ENCODE measurements at places on chromosomes 3 and 15.

- peak; percentile 24 for DNase-seq
Measured at GRCh38 chr15:75640483-75641178, 607 bp upstream of the IMP3 start.

DNA sequence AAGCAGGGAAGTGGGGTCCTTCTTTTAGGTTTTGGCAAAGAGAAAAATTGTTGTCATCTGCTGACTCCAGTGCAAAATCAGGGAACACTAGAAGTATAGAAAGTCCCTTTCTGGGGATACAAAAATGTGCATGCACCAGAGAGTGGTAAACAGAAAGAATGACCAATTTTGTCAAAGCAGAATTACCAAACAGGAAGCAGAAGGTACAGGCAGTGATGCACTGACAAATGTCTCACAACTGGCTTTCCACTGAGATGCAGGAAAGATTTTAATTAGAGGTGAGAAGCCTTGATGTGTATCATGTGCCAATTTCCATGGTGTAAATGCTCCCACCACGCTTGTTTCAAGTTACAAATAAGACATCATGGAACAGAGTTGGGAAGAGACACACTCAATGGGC is 66.0 kb downstream of the TRIM69 start:
- DNase-seq, result no peak

DNA sequence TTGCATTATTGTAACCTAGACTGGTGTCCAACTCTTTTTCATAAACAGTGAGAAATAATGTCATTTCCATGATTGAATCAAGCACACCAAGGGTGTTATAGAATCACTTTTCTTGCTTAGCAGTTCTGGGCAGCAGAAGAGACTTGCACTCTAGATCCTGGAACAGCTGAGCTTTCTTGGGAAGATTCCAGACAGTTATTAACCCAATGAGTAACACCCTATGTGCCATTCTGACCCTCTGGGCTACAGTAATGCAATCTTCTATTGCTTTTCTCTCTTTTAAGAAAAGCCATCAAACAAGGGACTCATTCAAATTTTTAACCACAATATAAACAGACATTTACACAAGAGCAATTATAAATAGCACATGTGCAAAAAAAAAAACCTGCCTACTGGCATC is 39.3 kb upstream of the USP3 start:
- no peak for DNase-seq

GRCh38 chr3:57980416-57980815 is 27.8 kb upstream of the FLNB start:
- no peak for DNase-seq

DNA sequence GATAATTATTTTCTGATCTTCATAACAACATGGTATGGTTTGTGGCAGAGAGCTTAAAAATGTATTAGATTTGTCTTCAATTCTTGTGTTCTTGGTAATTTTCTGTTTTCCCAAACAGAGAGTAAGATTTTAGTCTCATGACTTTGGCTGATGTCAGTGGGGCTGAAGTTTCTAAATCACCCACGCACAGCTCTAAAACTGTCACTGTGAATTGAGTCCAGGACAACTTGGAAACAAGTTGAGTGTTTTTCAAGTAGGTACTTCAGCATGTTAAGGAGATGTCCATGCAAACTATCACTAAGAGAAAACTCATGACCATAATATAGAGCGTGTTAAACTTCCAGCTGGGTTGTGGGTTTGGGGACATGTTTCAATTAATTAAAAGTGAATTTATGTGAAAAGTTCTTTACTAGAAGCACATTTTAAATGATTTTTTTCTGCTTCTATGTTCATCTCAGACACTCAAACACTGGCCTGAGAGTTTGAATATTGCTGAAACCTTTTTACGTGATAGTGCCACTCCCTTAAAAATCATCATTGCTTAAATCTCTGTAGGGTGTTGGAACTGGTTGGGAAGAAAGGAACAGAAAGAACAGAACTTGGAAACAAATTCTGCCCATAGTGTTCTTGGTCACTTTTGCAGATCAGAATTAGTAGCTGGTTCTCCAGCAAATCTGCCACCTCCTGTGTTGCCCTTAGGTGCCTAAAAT is 89.8 kb downstream of the KLHL25 start:
- DNase-seq, result no peak

DNA sequence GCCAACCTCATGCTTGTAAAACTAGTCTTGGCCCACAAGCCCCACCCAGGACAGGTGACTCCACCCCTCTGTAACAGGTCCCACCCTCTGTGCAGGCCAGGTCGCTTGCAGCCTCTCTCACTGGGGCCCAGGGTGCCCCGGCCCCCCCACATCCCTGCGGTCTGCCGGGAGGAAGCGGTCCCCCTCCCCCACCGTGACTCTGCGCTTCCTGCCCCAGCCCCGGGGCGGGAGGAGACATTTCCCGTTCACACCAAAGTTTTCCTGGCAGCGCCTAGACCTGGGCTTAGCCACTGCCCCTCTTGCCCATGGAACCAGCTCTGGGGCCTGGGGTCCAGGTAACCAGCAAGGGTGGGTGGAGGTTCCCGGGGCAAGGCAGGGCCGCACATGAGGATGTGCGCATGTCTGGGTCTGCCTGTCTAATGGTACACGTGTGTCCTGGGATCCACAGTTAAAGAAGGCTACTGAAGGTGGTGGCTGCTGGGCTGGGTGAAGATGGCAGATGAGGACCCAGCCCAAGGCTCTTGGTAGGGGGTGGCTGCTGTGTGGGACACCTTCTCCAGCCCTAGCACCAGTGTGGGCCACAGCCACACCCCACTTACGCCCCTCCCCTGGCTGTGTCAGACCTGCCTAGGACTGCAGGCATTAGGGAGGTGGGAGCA is 8.4 kb downstream of the NBEAL2 start:
- DNase-seq, result peak; percentile 59

DNA sequence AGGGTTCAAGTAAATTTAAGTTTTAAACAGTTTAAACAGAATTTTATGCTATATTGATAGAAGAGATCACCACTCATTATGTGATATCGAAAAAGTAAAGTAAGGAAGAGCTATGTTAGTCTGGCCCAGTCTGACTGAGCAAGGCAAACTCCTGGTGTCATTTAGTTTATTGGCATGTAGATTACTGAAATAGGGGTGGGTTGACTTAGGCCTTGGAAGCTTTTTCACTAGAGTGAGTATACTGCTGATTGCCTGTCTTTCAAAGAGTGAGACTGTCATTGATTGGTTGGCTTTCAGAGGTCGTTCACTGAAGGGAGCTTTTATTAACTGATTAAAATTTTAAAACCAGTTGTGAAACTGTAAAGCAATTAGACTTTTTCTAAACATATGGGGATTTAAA is 294.5 kb downstream of the NAALADL2 start:
- DNase-seq, result no peak

- no peak for DNase-seq
Measured at GRCh38 chr3:72412340-72412956, 435.8 kb downstream of the SHQ1 start.

DNA sequence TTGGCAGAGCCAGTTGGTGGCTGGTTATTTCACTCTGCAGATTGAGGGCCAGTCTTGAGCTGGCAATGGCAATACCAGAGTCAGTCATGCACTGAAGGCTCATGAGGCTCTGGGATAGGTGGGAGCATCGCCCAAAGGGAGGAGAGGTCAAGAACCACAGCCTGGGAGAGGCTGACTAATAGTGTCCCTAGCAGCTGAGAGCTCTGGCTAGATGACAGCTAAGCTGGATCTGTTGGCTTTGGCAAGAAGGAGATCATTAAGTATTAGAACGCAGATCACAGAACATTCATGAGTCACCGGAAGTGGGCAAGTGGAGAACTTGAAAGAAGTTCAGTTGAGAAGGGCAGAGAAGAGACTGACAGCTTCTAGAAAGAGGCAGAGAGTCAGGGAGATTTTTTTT is 521.1 kb downstream of the NR2F2 start:
- DNase-seq, result no peak

DNA sequence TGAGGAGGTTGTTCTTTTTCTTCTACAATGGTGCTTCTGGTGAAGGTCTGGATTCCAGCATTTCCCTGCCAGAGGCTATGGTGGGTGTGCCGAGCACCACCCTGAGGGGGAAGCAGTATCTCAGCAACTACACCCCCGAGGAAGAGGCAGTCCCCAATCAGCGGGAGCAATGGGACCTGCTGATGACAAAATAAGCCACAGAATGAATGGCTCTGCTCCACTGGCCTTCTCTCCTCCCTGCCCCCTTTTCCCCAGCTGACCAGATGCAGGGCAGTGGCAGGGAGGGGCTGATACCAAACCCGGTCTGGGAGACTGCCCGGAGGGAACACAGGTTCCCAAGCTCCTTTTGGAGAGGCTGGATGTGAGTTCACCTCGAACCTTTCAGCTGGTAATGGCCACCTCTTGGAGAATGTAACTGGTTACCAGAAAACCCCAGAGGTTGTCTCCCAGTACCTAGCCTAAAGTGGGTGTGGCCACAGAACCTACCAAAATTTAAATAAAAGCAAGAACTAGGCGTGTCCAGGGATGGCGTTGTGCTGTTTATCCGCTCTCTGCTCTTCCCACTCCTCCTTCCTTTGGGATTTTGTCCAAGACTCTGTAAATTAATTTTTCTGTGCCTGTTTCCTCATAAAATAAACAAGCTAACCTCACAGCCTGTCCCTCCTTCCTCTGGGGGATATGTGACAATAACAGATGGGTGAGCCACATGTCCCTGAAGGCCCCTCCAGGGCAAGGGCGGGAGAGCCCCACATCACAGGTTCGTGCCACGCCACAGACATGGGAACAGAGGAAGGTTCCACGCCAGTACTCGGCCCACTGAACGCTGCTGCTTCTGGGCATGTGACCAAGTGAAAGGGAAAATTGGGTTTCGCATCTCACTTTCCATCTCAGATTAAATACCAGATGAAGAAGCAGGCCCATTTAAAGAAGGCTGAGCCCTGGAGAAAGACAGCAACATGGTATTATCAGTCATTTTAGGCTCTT is 35.1 kb upstream of the SPTBN5 start:
- DNase-seq, result no peak

DNA sequence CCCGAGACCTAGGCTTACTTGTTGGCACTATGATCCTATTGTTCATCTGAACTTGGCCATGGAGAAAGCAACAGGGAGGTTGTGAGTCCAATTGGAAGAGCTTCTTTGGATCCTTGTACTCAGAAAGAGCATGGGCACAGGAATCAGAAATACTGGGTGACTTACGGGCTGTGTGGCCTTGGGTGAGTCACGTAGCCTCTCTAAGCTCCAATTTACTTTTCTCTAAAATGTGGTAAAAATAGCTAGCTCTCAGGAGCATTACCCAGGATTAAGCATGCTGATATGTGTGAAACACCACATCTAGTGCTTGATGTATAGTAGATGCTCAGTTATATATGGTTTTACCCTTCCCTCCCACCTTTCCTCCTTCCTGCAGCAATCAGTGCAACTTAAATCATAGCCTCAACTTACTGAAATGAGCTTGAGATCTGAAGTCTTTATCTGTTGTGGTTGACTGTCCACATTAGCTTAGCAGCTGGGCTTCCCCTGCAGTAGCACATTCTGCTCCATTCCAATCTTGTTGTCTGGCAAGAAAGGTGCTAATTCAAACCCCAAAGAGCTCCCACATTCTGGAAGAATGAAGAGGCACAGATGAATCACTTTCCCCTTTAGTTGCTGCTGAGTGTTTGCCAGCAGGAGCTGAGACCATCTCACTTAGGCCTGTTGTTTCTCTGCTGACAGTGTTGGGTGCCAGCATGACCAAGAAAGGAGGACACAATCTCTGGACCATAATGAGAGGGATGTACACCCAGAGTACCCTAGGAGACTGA is 299.1 kb upstream of the TRIM42 start:
- no peak for DNase-seq

DNA sequence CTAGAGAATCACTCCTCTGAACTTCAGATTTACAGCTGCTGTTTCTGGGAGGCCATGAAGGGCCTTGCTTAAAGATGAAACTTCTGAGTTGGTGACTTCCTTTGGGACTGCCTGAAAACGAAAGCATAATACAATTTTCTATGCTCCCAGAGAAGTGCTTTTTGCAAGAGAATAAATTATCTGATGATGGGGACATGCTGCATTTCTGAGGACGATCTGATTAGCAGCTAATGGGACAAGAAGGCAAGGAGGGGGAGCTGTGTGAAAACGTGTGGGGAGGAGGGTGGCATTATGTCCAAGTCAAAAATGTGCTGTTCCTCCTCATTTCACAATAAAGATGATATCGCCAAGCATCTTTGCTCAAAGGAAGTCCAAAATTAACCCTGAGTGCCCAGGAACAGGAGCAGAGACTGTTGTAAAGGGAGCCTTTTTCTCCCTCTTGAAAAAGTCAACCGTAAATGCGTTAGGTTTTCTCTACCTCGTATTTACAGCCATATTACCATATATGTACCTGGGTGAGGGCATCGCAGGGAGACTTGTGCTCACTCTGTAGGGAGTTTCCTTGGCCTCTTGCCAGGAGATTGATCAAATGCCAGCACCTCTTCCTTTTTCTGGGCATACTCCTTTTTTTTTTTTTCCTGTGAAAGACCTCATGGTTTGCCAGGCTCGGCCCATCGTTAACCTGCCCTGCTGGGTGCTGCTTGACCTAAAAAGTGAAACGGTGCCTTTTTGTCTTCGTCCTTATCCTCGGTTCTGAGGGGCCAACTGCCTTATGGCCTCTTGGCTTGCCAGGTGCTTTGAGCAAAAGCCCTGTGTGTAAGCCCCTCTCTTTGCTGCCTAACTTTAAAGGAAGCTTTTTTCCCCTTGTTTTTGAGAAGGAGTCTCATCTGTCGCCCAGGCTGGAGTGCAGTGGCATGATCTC is 11.5 kb downstream of the ITPR1 start:
- DNase-seq, result no peak

- DNase-seq, result no peak
Measured at GRCh38 chr15:92864127-92864814, 35.9 kb upstream of the CHD2 start.

GRCh38 chr3:13703071-13703470 is 154.1 kb downstream of the FBLN2 start:
- no peak for DNase-seq

DNA sequence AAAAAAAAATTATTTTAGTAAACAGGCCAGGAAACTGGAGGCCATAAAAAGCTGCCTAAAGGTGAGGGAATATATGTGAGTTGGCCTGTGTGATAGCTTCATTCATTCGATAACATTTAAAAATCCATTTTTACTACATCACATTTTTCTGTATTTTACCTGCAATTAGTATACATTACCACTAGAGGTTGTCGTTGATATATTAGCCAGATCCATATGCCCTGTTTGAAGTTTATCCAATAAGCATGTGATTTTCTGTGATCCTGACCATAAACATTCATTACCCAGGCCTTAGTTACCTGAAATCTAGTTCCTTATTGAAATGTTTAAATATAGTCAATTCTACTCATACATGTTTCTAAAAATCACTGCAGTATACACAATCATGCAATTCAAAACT is 71.4 kb downstream of the ARNT2 start:
- DNase-seq, result no peak

Measured in stimulated activated CD4-positive, alpha-beta T cell treated with anti-CD3 and anti-CD28 coated beads, Interleukin-1b, Interleukin-23, amount 100 ng/mL, for 24 hours (primary cell).